NCI-H69 (cell line): ENCODE measurements at places on chromosomes 1 and 21.

DNA sequence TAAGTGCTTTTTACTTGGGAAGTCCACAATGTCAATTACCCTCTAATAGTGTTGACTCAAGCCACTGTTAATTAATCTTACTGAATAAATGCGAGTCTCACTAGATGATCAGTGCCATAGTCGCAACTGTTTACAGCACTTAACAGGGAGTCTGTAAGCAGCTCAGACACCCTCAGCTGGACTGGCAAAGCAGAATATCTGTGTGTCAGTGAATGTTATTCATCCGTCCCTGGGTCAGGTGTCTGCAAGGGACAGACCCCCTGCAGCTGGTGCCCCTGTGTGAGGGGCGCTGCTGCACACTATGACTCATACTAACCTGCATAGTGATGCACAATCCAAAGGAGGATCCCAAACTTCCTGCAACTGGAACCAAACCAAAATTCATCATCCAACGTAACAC lies 306.5 kb downstream of the HHIPL2 start:
- DNase-seq, result peak; percentile 99

- DNase-seq, result no peak
Observed at GRCh38 chr1:113135460-113135859, 62.5 kb downstream of the LRIG2 start.

DNA sequence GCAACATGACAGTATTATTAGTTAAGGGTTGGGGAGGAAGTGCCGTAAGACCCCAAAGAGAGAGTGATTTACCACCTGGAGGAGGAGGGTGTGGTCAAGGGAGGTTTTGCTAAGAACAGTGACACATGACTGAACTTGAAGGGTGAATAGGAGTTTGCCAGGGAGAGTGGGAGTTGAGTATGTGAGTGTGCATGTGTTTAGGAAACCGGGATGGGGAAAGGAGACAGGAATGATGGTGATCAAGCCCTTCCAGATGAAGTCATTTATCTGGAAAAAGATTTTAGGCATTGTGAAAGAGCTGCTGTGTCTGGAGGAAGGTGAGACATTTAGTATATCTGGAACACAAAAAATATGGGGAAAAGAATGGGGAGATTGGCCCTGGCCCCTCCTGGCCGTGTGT lies 28.1 kb upstream of the IL10 start:
- no peak for DNase-seq

GRCh38 chr1:206001476-206001888 lies 1.7 kb downstream of the RAB7B start:
- DNase-seq, result no peak

GRCh38 chr1:11595285-11595684 lies 58.9 kb downstream of the FBXO2 start:
- DNase-seq, result no peak

DNA sequence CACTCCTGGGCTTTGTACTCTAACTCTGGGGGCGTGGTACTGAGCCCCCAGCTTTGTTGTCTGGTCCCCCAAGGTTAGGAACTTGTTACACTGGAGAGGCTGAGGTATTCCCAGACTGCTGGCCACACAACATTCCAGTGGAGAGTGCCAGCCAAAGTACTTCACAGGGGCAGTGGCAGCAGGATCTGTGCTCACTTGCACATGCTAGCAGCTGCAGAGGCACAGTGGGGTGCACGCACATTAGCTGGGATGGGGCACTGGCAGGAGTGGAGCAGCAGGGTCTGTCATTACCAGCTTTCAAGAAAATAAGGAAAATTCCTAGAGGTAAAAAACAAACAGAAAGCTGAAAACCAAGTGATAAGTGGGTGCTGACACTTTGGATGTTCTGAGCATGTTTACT lies 31.0 kb downstream of the ZNF691 start:
- peak; percentile 8 for DNase-seq

DNA sequence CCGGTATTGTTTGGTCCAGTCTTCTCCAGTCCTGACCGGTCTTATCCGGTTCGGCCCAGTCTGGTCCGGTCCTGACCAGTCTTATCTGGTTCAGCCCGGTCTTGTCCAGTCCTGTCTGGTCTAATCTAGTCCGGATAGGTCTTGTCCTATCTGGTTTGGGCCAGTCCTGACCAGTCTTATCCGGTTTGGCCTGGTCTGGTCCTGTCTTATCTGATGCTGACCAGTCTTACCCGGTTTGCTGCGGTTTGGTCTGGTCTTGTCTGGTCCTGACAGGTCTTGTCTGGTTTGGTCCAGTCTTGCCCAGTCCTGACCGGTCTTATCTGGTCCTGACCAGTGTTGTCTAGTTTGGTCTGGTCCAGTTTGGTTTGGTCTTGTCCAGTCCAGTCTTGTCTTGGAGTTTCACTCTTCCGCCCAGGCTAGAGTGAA lies 30.1 kb downstream of the DHX9 start:
- no peak for DNase-seq

DNA sequence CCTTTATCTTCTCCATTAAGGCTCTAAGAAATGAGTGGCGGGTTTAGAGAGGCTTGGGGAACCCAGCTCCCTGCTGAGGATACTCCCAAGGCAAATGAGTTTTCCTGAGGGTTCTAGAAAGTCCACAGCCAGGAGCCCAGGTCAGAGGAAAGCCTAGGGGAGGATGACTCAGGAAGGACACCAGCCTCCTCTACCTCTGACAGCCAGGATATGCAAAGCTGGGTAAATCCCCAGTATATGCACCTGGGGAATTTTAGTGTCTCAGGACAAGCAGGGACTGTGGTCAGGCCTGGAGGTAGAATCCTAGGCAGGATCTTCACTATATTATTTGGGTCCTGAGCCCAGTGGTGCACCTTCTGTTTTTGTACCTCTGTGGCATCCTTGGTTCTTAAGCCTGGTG lies 23.5 kb upstream of the WNT4 start:
- no peak for DNase-seq

- no peak for DNase-seq
Observed at GRCh38 chr1:15176120-15176519, 22.6 kb downstream of the TMEM51 start.

DNA sequence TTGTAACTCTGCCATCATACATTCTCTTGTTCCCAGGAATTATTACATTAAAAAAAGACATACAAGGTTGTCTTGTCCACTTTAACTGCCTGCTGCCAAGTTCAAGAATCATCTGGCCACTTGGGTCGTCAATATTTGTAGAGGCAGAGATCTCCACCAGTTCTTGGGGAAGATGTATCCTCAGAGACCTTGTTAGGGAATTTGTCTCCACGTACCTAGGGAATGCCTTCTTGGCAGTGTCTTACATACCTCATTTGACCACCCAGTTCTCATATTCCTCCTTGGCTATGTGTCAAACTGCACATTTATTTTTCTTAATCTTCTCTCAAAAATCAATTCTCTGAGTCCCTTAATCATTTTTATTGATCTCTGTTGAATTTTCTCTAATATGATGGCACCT lies 266.0 kb downstream of the SPATA17 start:
- DNase-seq, result no peak

GRCh38 chr1:110498270-110498669 lies 20.7 kb downstream of the KCNA10 start:
- no peak for DNase-seq

DNA sequence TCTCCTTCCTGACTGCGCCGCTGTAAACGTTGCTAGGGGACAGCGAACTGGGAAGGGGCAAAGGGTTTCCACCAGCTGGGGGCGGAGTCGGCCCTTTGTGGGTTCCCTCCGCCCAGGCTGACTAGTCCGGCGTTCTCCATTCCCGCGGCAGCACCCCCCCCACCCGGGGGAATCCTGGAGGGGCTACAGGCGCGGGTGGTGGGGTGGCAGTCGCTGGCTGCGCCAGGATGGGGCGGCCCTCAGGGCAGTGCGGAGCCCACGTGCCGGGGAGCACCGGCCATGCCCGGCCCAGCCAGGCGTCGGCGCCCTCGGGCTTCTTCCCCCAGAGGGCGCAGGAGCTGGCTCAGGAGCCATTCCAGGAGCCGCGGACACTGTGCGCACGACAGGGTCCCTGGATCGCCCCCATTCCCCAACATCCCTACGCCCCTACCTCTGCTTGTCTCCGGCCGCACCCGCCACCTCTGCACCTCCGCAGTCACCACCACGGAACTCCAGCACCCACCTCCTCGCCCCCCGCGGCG lies 476 bp downstream of the BATF3 start:
- DNase-seq, result peak; percentile 84

DNA sequence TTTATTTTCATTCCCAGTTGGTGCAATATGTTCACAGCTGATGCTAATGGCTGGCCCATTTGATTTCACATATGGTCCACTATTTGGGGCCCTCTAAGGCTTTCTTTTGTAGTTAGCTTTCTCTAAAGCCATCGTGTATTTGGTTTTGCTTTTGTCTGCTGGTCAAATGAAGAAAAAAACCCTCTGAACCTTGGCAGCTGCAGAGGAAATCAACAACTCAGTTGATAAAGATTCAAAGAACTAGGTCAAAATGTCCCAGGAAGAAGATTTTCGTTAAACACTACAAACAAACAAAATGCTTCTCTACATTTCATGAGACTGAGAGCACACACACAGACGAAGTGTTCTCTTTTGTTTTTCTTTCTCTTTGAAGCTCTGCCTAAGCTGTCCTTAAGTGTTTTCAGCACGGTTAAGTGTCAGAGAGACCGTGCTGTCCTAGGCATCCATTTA lies 655.0 kb downstream of the RWDD3 start:
- no peak for DNase-seq

DNA sequence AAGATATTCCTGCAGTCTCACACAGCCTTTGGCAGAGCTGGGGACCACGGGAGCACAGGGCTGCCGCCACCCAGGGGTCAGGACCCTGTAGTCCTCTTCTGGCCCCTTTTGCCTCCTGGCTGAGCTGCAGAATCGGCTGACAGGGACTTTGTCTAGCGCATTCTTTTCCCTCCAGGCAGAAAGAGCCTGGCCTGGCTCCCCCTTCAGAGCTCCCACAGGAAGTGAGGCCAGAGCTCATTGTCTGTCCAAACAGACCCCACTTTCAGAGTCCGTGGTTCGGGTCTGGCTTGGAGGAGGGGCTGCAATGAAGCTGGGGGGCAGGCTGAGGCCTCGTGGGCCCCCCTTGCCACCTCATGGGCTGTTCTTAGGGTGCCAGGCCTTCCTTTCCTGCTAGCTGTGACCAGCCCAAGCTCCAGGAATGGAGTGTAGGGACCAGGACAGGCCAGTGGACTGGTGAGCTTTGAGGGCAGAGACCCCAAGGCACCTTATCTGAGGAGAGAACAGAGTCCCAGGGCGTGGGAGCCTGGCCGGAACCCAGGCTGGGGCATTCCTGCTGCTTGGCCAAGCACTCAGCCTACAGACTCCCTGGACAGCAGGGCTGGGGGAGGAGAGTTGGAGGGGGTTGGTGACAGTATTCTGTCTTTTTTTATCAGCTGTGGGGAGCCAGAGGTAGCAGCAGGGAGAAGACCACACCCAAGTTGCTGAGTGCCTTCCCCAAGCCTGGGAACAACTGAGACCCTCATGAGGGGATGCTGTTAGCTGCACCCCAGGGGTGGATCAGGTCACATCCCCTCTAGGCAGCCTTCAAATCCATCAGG lies 4.7 kb downstream of the CELSR2 start:
- DNase-seq, result peak; percentile 82

DNA sequence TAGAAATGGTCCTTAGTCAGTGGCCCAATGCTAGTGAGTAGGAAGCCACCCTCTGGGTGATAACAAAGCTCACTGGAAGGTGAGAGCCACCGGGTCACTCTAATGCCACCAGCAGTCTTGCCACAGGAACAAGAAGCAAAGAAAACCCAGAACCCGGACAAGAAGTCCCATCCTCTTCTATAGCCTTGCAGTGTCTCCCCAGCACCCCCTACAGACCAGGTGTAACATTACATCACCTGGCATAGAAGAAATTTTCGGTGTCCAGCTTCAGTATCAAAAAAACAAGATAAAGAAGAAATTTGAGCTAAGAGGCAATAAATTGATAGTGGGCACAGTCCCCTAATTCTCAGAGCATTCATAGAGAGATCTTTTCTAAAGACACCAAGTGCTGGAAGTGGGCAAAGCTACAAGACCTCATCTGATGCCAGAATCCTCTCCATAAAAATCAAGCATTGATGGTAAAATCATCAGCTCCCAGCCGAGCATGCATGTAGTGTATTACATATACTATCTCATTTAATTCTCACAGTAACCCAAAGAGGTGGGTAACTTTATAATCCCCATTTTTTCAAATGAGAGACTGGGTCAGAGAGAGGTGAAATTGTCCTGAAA lies 491.0 kb downstream of the MATN1 start:
- peak; percentile 19 for DNase-seq

DNA sequence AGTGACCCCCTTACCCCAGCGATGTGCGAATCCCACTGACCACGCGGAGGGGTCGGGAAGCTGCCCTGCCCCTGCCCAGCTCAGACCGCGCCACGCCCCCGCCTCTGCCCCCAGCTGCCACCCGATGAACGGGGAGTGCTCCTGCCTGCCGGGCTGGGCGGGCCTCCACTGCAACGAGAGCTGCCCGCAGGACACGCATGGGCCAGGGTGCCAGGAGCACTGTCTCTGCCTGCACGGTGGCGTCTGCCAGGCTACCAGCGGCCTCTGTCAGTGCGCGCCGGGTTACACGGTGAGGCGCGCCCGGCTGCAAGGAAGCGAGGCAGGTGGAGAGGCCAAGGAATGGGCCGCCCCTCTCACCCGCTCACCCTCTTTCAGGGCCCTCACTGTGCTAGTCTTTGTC lies 11.9 kb upstream of the LRRC71 start:
- peak; percentile 35 for DNase-seq

DNA sequence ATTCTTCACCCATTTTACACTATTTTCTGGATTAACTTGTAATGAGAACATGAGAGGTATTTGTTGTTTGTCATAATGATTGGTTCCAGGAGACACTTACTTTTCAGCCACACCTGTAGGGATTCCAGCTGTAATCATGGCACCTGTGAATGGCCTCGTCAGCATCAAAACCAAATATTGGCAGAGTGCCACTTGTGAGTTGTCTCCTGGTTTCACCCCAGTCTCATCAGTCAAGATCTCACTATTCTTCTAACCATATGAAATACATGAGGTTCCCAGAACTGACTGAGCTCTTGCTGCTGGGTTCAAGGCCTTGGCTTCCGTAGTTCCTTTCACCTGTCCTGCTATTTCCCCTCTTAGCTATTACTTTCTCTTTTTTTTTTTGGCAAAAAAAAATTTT lies 246.6 kb upstream of the ADGRL2 start:
- DNase-seq, result no peak

DNA sequence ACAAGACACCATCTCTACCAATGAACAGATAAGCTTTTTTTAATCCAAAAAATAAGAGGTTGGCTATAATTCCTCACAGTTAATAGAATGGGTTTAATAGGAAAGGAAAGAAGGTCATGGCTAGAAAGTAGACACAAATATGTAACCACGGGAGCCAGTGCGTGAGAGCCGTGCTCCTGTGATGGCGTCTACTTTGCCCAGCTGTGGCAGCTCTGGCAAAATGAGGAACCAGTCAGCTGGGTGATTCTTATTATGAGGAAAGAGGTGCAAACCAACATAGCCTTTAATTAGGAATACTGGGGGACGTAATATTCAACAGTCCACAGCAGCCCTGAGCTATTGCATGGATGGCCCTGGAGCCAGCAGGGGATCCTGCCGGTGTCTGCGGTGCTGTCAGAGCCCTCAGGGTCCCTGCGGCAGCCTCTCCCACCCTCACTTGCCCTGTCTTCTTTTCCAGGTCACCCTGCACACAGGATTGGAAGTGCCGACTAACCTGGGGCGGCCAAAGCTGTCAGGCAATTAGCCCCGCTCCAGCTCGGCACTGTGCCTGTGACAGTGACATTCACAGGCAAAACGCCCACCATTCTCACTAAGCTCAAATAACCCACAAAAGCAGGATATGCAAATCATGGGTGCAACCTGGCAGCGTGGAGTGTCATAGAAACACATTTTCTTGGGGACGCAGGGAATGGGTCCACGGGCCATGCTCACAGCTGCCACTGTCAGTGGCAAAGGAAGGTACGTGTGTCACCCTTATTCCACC lies 25.9 kb upstream of the GNPAT start:
- DNase-seq, result no peak
